ENCODE measurements at places on chromosomes 4 and X. TPM values are rescaled to one million over a fixed set of nuclear protein-coding genes. Genes with fewer than 3 reads are reported as not detected.

- no peaks in the 10 kb centered on the region for H3K36me3 ChIP-seq
- H3K27me3 ChIP-seq = no peaks in the 10 kb centered on the region
- H3K27ac ChIP-seq = no peak overlapping the region
- H3K4me3 ChIP-seq = no peak overlapping the region
- DNase-seq = no peak
Measured at GRCh38 chrX:53445977-53446376, 11.8 kb upstream of the HSD17B10 start.

Gene XAGE3
- not detected for total RNA-seq

DNA sequence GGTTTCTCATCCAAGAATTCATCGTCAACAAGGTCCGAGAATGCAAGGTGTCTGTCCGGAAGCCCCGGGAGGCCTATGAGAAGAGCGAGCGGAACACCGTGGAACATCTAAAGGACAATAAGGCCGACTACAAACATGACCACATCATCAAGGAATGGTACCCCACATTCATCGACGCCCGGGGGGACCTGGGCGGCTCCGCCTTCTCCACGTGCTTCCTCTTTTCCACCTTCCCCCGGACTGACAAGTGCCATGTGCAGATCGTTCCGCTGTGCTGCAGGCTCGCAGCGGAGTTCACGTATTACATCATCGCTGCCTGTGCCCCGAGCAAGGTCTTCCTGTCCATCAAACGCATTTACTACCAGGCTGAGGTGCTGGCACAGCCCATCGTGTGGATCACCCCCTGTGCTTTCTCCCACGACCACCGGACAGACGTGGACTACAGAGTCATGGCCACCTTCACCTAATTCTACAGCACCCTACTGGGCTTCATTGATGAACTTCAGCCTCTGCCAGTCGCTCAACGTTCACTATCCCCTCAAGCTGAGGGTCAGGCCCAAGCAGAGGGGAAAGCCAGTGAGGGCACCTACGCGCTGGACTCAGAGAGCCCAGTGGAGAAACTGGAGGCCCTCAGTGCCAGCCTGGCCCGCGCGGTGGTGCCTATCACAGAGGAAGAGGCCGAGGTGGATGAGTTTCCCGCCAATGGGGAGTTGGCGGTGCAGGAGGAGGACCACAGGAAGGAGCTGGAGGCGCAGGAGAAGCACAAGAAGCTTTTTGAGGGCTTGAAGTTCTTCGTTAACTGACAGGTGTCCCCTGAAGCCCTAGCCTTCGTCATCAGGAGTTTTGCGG is 125.9 kb upstream of the PABPC4L start:
- no peaks in the 10 kb centered on the region for H3K27me3 ChIP-seq
- H3K27ac ChIP-seq = no peak overlapping the region
- no peak overlapping the region for H3K4me3 ChIP-seq
- H3K36me3 ChIP-seq = no peaks in the 10 kb centered on the region

- no peak overlapping the region for H3K27ac ChIP-seq
- no peaks in the 10 kb centered on the region for H3K36me3 ChIP-seq
- no peak for DNase-seq
- H3K27me3 ChIP-seq = peaks cover 5% of the 10 kb centered on the region
Measured at GRCh38 chr4:15353207-15353606, 74.6 kb upstream of the C1QTNF7 start.

GRCh38 chr4:20666012-20666860 is 34.0 kb upstream of the PACRGL start:
- no peak overlapping the region for H3K27ac ChIP-seq
- H3K4me3 ChIP-seq = no peak overlapping the region
- H3K4me1 ChIP-seq = no peaks in the 10 kb centered on the region

DNA sequence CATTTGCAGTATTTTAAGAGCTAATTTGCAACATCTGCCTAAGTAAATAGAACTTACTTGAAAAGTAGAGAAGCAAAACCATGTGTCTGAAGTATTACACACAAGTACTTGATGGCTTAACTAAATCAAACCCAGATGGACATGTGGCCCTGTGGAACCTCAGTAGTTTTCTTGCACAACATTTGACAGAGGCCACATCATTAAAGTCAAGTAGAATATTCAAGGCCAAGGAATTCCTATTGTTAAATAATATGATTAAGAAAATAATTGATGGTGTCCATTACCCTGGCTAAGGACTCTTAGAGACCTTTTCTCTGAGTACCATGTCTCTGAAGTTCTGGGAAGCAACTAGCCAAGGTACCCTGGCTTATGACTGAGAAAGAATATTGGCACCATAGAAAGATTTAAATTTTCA is 135.4 kb upstream of the OTUD4 start:
- H3K36me3 ChIP-seq = no peaks in the 10 kb centered on the region
- H3K27ac ChIP-seq = no peak overlapping the region
- H3K4me1 ChIP-seq = no peaks in the 10 kb centered on the region
- DNase-seq = peak; percentile 68
- no peak overlapping the region for H3K4me3 ChIP-seq

Gene WDR17
- total RNA-seq = 2.0 TPM

DNA sequence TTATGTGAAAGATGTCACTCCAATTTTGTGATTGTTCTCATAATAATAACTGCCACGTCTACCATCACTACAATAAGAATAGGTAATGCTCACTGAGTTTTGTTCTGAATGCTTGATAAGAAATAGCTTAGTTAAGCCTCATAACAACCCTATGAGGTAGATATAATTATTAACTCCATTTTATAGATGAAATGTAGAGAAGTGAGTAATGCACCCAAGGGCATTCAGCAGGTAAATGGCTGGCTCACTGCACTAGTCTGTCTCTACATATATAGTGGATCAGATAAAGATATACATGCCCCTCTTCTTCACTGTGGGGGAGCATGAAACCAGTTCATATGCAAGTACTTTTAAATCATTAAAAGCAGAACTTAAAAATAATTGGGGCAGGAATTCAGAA is 65.8 kb upstream of the SLC4A4 start:
- H3K27me3 ChIP-seq = no peaks in the 10 kb centered on the region
- H3K36me3 ChIP-seq = no peaks in the 10 kb centered on the region
- H3K4me3 ChIP-seq = no peak overlapping the region
- no peaks in the 10 kb centered on the region for H3K4me1 ChIP-seq

Gene NWD2
- total RNA-seq = not detected

Gene TBC1D1
- total RNA-seq = 59.8 TPM

GRCh38 chr4:119027811-119028210 is 107.8 kb upstream of the MYOZ2 start:
- H3K36me3 ChIP-seq = no peaks in the 10 kb centered on the region
- H3K27me3 ChIP-seq = no peaks in the 10 kb centered on the region
- peaks cover 9% of the 10 kb centered on the region for H3K4me1 ChIP-seq
- no peak for DNase-seq
- H3K4me3 ChIP-seq = no peak overlapping the region

DNA sequence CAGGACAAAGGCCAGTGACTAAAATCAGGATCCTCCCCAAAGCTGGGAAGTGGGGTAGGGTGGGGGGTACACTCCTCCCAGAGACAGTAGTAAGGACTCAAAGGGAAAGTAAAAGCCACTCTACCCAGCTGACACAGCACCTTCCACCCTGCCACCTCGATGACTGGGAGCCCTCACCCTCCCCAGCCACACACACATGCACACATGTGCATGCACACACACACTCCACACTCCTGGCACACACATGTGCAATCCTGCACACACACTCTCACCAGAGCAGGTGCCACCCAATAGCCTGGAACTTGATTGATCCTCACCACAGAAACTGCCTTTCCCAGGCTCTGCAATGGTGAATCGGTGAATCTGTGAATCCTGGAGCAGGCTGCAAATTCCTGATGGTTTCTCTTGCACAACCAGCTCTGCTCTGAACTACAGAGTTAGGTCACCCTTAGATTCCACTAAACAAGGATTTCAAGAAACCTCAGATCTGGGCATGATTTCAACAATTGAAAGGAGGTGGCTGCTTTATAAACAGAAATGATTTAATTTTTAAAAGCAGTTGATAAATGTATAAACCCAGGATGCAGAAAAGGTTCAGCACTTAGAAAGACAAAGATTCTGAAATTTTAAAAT is 21.5 kb downstream of the AMOT start:
- H3K4me3 ChIP-seq = no peak overlapping the region
- H3K36me3 ChIP-seq = no peaks in the 10 kb centered on the region
- no peak overlapping the region for H3K27ac ChIP-seq
- H3K27me3 ChIP-seq = no peaks in the 10 kb centered on the region
- peak; percentile 89 for DNase-seq
- no peaks in the 10 kb centered on the region for H3K4me1 ChIP-seq

DNA sequence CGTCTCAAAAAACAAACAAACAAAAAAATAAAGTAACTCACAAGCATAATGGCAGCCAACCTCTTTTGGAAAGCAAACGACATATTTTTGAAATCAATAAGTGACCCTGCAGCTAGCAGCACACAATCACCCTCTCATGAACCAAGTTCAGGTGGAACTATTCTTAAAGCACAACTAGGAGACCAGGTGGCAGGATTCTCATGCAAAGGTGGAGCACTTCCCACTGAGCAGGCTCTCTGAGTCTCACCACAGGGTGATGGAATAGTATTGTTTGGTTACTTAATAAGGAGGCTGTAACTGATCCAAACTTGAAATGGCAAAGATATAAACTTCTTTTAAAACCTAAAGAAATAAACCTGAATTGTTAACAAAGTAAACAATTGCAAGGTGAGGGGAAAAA is 1293.1 kb downstream of the PCDH19 start:
- no peak for DNase-seq
- H3K4me1 ChIP-seq = no peaks in the 10 kb centered on the region
- H3K27ac ChIP-seq = no peak overlapping the region
- no peak overlapping the region for H3K4me3 ChIP-seq
- no peaks in the 10 kb centered on the region for H3K27me3 ChIP-seq

Gene OPHN1
- 3.7 TPM for total RNA-seq

Gene SSX2
- total RNA-seq = not detected

Gene LGI2
- 0.27 TPM for total RNA-seq

Gene TGIF2LX
- not detected for total RNA-seq

GRCh38 chrX:39491548-39492297 is 606.0 kb downstream of the BCOR start:
- no peak overlapping the region for H3K4me3 ChIP-seq
- DNase-seq = no peak
- no peaks in the 10 kb centered on the region for H3K36me3 ChIP-seq
- no peak overlapping the region for H3K27ac ChIP-seq
- no peaks in the 10 kb centered on the region for H3K4me1 ChIP-seq

DNA sequence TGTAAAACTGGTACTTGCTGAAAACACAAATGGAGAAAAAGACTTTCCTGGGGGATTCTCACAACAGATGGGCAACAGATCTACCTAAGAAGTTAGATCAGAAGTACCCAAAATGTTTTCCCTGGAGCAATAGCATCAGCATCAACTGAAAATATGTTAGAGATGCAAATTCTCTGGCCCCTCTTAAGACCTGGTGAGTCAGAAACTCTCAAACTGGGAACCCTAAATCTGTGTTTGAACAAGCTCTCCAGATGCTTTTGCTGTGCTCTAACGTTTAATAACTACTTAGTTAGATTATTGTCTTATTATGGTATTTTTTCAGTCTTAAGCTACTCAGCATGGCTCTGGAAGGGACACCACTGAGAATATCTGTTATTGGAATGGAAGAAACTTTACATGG is 55.2 kb upstream of the TRPC3 start:
- peaks cover 3% of the 10 kb centered on the region for H3K27me3 ChIP-seq
- no peak overlapping the region for H3K4me3 ChIP-seq
- no peaks in the 10 kb centered on the region for H3K4me1 ChIP-seq

- peaks cover 22% of the 10 kb centered on the region for H3K4me1 ChIP-seq
- H3K4me3 ChIP-seq = no peak overlapping the region
- no peaks in the 10 kb centered on the region for H3K27me3 ChIP-seq
- no peaks in the 10 kb centered on the region for H3K36me3 ChIP-seq
- H3K27ac ChIP-seq = peak overlapping the region; percentile 66
Measured at GRCh38 chrX:19709812-19710518, 177.4 kb downstream of the SH3KBP1 start.

- H3K27ac ChIP-seq = no peak overlapping the region
- H3K36me3 ChIP-seq = no peaks in the 10 kb centered on the region
- H3K4me3 ChIP-seq = no peak overlapping the region
- H3K27me3 ChIP-seq = no peaks in the 10 kb centered on the region
Measured at GRCh38 chr4:60016971-60017370, 1183.2 kb upstream of the ADGRL3 start.

GRCh38 chr4:37873386-37873785 is 17.5 kb upstream of the TBC1D1 start:
- no peak overlapping the region for H3K4me3 ChIP-seq
- DNase-seq = peak; percentile 54
- no peaks in the 10 kb centered on the region for H3K36me3 ChIP-seq
- no peaks in the 10 kb centered on the region for H3K27me3 ChIP-seq

GRCh38 chrX:113274791-113275190 is 434.2 kb upstream of the AMOT start:
- DNase-seq = no peak
- H3K27me3 ChIP-seq = no peaks in the 10 kb centered on the region
- no peaks in the 10 kb centered on the region for H3K4me1 ChIP-seq
- no peak overlapping the region for H3K4me3 ChIP-seq

GRCh38 chr4:101265816-101266172 is 81.5 kb downstream of the PPP3CA start:
- no peak for DNase-seq
- no peaks in the 10 kb centered on the region for H3K36me3 ChIP-seq
- no peak overlapping the region for H3K27ac ChIP-seq
- no peak overlapping the region for H3K4me3 ChIP-seq
- H3K4me1 ChIP-seq = peaks cover 3% of the 10 kb centered on the region

Gene XAGE2
- not detected for total RNA-seq

Gene OTUD4
- 41.9 TPM for total RNA-seq

DNA sequence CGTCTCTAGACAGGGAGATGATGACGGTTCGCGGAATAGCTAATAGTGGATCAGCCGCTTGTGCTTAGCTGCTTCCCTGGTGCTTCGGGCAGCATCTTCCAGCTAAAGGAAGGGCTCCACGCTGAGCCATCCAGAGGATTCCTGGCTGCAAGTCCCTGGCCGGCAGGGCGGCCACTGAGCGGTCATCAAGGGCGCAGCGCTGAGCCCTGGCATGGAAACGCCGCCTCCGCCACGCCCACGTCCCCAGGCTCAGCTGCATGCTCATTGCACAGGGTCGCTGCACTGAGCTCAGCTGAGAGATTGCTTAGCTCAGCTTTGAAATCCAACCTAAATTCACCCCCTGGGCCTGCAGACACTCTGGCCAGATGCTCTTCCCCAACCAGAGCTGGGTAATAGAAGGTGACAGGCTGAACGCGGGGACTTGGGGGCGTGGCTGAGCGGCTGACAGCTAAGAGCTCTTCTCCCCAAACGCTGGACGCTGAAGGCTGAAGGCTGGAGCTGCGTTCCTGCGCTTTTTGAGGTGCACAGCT is 118.2 kb upstream of the KIT start:
- peak overlapping the region; percentile 56 for H3K4me3 ChIP-seq
- H3K36me3 ChIP-seq = no peaks in the 10 kb centered on the region
- DNase-seq = peak; percentile 19
- H3K4me1 ChIP-seq = peaks cover 35% of the 10 kb centered on the region
- no peaks in the 10 kb centered on the region for H3K27me3 ChIP-seq
